A172 (cell line): ENCODE measurements at places on chromosomes 12 and 14. TPM values are rescaled to one million over a fixed set of nuclear protein-coding genes. Genes with fewer than 3 reads are reported as not detected.

DNA sequence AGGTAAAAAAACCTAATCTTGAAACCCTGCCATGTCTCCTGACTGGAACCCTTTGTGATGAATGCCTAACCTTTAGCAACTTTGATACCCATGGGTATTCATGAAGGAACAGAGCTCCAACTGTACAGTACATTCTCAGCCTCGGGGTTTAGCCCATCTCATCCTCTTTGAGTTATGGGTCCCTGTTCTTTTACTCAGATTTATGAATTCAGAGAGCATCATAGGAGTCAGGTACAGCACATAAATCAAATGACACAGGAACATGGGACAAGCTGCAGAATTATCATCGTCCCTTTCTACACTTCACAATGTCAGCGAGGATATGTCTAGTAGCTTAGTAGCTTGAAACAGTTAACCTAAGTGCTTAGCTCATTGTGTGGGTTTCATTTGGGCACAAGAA lies 527.4 kb downstream of the NOVA1 start:
- DNase-seq: no peak

- DNase-seq: peak; percentile 6
Observed at GRCh38 chr14:91858536-91859275, 8.6 kb downstream of the TC2N start.

DNA sequence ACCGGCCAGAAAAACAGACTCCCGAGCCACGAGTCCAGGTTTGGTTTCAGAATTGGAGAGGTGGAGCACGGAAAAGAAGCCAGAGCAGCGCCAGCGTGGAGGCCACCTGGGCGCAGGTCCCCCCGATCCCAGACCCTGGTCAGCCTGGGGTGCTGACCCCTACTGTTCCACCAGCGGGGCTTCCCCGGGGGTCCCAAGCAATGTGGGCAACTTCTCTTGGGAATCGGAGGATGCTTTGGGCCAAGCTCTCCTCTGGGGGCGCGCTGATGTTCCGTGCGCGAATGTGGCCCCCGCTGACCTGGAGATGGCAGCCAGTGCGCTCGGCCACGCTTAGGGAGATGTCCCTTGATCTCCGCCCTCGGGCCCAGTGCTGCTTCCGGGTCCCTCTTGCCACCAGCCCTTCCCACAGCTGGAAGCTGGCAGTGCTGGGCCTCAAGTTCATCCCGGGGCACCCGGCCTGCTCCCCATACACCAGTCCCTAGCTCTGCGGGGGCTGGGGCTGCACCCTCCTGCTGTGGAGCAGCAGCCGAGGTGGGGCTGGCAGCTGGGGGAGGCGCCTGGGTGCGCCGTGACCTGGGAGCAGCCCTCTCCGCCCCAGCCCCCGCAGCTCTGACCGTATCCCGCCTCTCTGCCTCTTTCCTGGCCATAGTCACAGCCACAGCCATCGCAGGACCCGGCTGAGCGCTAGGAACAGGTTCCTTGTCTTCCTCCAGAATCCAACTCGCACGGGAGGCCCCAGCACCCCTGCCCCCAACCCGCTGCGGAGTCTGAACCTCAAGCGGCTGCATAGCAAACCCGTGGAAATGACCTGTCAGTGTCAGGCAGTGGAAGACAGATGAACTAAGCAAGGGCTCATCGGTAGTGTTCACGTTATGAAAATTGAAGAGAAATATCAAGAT lies 91.2 kb downstream of the RCOR1 start:
- DNase-seq: no peak

DNA sequence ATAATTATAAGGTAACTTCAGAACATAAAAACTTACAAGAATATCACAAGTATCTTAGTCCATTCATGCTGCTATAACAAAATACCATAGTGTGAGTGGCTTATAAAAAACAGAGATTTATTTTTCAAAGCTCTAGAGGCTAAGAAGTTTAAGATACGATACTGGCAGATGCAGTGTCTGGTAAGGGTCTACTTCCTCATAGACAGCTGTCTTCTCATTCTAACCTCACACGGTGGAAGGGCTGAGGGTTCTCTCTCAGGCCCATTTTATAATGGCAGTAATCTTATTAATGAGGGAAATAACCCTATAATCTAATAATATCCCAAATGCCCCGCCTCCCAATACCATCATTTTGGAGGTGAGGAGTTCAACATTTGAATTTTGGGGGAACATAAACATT lies 23.7 kb upstream of the OSBPL8 start:
- no peak for DNase-seq

DNA sequence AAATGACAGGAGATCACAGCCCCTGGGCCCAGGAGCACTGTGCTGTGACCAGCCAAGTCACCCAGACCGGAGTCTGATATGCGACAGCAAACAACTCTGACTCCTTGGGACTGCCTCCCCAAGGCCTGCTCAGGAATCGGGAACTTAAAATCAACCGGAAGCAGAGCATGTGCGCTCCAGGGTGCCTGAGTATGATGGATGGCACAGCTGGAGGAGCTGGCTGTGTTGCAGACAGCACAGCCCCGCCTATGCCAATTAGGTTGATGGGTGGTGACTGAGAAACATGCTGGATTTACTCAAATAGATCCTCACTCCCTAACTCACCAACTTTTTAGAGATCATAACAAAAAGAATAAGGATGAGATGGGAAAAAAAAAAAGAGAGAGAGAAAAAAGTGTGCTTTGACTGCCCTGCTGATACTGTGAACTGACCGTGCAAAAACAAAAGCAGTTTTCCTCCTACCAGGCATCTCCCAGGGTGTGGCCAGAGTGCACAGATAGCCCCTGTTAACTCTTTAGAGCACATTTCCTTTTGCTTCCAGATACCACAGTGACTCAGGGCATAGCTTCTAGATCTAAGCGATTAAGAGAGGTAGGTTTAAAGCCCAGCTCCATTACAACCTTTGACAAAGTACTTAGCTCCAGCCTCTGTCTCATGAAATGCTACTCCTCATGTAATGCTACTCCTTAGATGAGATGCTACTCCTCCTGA lies 27.4 kb upstream of the STON2 start:
- DNase-seq: peak; percentile 68

The WSB2 gene
- total RNA-seq: 112 and 117 TPM in 2 replicates

The CAMKK2 gene
- total RNA-seq: 9.6 and 9.8 TPM in 2 replicates

GRCh38 chr12:26555139-26555538 lies 277.9 kb downstream of the ITPR2 start:
- DNase-seq: no peak

- DNase-seq: no peak
Observed at GRCh38 chr14:53525608-53526007, 372.5 kb upstream of the DDHD1 start.

DNA sequence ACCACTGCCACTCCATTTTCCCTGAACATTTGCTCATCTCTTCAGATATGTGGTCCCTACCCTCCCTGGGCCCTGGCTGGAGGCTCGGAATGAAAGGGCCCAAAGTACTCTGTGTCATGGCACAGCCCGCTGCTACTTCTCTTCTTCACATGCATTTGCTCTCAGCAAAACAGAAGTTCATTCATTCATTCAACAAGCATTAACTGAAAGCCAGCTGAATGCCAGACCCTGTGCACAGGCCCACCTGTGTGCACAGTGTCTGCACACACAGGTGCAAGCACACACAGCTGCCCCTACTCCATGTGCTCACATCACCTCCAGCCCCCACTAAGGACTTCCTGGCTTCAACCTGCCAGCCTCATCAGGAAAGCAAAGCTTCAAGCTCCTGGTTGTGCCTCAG lies 7.8 kb downstream of the WNT1 start:
- DNase-seq: no peak

The SLC38A4 gene
- total RNA-seq: 1.5 and 1.7 TPM in 2 replicates

The ATG101 gene
- total RNA-seq: 70.3 and 74.7 TPM in 2 replicates

DNA sequence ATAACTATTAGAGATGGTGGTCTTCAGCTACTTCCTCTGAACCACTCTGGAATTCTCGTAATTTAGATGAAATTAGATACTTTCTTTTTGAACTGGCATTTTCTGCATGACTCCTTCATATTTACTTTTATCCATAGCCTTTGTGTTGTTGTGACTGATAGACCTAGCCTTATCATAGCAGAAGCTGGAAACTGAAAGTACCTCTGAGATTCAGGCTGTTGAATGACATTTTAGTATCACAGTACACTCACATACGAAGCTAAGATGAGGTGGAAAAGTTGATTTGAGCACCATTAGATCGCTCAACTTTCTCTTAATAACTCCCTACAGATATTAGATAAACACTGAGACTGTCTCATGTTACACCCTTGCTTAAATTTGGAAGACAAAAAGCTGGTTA lies 525.1 kb upstream of the FBXO33 start:
- no peak for DNase-seq

The TAS2R10 gene
- not detected in 2 replicates for total RNA-seq

The ACYP1 gene
- total RNA-seq: 28.9 and 31.3 TPM in 2 replicates

The IL22 gene
- total RNA-seq: not detected in 2 replicates

DNA sequence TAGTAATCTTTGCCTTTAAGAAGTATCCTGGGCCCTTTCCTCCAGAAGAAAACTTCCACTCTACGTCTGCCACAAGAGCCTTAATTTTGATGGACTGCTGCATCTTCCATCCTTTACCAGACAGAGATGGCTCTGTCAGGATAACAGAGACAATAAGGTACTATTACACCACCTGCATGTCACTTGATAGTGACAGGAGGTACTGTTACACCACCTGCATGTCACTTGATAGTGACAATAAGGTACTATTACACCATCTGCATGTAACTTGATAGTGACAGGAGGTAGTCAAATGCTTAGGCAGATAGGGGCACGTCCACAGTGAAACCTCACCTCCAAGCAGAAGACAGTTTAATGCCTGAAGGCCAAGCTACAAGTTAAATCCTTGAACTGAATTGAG lies 13.9 kb downstream of the OR6C74 start:
- DNase-seq: no peak

DNA sequence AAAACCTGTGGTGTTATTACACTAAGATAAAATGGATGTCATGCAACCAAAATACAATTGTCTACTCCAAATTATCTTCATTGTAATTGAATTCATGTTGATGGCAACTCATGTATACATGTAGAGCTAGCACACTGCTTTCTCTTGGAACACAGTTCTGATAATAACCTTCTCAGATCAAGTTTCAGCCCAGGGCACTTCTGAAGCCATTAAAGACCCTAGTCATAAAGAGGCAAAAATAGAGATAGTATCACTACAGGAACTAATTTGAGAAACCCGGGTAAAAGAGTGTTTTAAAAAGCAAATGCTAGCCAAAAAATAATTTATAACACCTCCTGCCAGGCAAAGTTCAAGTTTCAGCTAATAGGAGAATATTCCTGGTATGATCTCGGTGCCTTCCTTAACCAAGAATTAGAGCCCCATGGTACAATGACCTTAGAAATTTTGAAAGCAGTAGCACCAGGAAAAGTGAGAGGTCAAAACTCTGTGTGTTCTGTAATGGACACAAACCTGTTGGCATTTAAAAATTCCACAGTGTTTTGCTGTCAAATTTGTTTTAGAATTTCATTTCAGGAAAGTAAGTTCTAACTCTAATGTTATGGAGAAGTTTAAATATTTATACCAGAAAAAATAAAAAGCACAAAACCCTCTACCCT lies 105.0 kb upstream of the FRMD6 start:
- DNase-seq: no peak

DNA sequence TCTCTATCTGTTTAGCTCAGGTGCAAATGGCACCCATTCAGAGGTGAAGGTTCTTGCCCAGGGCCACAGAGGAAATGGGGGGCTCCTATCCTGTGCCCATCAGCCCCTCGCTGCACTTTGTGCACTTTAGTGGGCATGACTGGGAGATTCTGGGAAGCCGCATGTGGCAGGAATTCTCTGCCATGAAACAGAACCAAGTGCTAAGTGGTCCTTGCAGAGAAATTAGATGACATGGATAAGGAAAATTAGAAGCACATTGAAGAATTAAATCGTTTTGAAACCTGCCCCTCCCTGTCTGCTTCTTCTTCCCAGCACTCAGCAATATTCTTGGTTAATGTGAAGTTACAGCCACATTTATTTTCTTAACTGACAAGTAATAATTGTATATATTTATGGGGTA lies 185.2 kb upstream of the RTL1 start:
- no peak for DNase-seq

- DNase-seq: no peak
Observed at GRCh38 chr12:120455302-120455701, 9.1 kb downstream of the GATC start.

The RNASE12 gene
- total RNA-seq: not detected in 2 replicates

- DNase-seq: no peak
Observed at GRCh38 chr14:91048265-91048664, 12.2 kb downstream of the RPS6KA5 start.

DNA sequence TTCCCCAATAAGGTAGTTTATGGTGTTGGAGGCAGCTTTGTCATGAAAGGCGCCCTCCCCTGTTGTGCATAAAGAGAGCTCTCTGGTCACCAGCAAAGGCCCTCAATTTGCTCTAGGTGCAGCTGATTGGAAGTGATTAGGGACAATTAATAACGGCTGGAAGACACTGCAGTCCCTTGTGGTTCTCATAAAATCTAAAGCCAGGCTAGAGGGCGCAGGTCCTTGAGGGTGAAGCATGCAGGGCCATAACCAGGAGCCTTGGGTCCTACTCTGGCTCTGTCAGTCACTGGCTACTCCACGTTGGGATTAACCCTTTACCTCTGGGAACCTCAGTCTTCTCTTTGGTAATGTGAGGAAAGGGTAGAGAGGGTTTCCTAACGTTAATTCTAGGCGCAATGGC lies 1.9 kb downstream of the DAAM1 start:
- no peak for DNase-seq

The CCDC197 gene
- not detected in 2 replicates for total RNA-seq

DNA sequence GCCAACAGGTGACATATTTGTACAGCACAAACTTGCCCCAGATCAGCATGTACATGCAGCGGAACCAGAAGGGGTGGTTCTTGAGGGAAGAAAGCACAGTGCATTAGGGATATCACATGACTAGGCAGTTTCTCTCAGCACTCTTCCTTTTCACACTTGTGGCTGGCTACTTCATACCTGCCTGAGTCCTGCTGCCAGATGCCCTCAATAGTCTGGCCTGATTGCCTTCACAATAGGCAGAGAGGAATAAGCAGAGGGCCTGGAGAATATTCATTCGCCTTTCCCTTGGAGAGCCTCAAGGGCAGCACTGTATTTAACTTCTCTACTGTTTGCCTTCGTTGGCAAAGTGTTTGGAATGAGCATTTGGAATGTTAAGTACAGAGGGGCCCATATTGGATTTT lies 7.9 kb downstream of the EMG1 start:
- DNase-seq: no peak

The KRT8 gene
- total RNA-seq: 287 and 407 TPM in 2 replicates

The ART4 gene
- total RNA-seq: not detected in 2 replicates

- no peak for DNase-seq
Observed at GRCh38 chr12:69894800-69895383, 69.9 kb downstream of the MYRFL start.

The MYBPC1 gene
- not detected in 2 replicates for total RNA-seq

The YEATS4 gene
- total RNA-seq: 46.1 and 56.3 TPM in 2 replicates

DNA sequence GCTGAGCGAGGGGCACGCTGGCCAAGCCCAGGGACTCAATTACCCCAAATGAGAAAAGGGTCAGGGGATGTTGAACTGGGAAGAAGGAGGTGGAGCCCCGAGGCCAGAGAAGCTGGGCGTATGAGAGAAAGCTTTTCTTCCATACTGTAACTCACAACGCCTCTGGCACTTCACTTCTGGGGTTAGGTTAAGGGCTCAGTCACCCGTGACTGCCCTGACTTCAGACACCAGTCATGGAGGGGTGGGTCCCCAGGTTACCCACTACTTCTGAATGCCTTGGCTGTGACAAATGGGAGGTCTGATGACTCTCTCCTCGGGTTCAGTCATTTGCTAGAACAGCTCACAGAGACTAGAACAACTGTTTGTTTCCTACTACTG lies 5.5 kb upstream of the GPR132 start:
- DNase-seq: no peak
